GDM1 (cell line): ENCODE measurements at places on chromosomes 1 and 21.

- no peak for DNase-seq
These were observed 70.7 kb downstream of the VWA5B1 start for GRCh38 chr1:20361401-20361800.

- peak; percentile 66 for DNase-seq
These were observed 105.3 kb upstream of the SERBP1 start for GRCh38 chr1:67535474-67535873.

DNA sequence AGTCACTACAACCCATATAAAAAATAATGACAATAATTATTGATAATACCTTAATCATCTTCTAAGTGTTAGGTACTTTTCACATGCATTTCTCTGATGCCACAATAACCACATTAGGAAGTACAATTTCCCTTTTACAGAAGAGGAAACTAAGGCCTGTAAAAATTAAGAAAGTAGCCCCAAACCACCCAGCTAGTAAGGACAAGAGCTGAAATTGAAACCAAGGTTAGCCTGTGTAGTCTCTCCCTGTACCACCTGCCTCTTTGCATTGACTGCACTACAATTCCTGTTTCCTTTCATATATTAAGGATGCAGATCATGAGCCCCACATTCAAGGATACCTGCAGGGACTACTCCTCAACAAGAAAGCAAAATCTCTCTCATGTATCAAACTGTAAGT lies 288.8 kb downstream of the GPATCH2 start:
- no peak for DNase-seq

- DNase-seq, result no peak
These were observed 5.8 kb downstream of the WNT3A start for GRCh38 chr1:228012555-228012954.

DNA sequence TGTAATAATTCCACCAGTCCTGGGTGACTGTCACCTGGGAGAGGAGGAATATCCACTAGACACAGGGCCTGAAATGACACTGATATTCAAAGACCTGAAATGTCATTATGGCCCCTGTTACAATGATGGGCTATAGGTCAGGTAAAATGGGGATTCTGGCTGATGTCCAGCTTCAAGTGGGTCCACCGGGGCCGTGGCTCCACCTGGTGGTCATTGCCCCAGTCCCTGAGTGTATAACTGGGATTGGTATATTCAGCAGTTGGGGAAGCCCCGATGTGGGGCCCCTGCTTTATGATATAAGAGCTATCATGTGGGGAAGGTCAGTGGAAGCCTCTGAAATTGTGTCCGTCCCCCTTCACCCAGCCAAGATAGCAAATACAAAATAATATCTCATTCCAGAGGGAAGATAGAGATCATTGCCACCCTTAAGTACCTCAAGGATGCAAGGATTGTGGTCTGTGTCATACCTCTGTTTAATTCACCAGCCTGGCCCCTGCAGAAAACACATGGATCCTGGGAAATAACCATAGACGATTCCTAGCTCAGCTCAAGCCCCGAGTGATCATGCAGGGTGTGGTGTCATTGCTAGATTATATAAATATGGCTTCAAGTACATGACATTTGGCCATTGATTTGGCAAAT lies 19.4 kb downstream of the PLEKHO1 start:
- peak; percentile 26 for DNase-seq

GRCh38 chr1:177130451-177130945 lies 34.0 kb downstream of the ASTN1 start:
- DNase-seq, result no peak

- DNase-seq, result no peak
These were observed 7.1 kb downstream of the CHRNB2 start for GRCh38 chr1:154574716-154575115.

DNA sequence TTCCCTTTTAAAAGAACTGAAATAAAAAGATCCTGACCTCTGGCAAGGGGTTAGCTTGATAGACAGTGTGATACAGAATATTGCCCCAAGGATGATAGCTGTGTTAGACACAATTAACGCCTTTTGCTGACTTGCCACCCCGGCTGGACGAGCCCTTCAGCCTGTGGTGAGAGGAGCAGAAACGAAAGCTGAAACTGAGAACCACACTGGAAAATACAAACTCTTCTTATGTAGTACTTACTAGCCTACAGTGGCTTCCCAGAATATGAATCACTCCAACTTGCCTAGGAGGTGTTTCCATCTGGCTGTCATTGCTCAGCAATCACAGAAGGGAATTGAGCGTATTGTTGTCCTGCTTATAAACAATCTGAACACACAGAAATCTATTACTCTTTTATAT lies 22.9 kb downstream of the SAMSN1 start:
- DNase-seq, result peak; percentile 11

GRCh38 chr1:192350356-192350755 lies 33.6 kb downstream of the RGS21 start:
- no peak for DNase-seq

- peak; percentile 59 for DNase-seq
These were observed 660 bp downstream of the CD1C start for GRCh38 chr1:158290321-158290844.

DNA sequence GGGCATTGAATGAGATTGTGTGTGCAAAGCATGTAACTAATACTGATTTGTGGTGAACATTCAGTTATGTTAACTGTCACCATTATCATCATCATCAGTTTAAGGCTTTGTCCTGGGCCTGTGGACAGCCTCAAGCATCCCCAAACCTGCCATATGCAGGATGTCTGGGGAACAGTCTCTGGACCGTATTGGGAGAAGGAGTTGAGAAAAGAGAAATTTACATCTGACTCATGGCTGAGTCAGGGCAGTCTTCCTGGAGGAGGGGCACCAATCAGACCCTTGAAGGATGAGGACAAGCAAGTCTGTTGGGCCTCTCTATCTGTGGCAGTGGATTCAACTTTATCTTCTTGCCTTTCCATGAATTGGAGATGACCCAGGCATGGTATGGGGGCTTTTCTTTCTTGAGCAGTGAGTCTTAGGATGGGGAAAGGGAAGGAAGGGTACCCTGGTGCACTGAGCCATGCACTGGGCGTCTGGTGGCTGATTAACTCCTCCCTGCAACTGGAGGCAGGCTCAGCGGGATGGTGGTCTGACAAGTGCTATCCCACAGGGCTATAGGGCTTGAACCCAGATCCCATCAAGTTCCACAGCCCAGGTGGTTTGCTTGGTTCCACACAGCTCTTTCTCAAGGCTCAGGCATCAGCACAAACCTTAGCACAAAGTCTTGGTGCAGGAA lies 2.9 kb downstream of the PADI3 start:
- no peak for DNase-seq

DNA sequence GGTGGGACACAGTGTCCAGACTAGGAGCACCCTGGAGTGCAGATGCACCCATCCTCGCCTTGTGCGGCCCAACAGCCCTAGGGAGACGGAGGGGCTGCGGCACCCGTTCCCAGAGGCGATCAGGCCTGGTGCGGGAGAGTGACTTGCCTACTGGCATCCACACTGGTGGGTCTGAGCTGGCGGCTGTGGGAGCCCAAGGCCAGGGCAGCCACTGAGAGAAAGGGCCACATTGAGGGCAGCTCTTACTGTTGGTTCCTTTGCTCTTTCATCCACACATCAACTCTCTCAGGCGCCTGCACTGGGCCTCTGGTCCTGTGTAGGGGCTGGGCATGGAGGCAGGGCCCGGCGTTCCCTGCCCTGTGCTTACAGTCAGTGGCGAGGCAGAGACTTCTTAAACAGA lies 8.6 kb downstream of the PODN start:
- DNase-seq, result no peak

DNA sequence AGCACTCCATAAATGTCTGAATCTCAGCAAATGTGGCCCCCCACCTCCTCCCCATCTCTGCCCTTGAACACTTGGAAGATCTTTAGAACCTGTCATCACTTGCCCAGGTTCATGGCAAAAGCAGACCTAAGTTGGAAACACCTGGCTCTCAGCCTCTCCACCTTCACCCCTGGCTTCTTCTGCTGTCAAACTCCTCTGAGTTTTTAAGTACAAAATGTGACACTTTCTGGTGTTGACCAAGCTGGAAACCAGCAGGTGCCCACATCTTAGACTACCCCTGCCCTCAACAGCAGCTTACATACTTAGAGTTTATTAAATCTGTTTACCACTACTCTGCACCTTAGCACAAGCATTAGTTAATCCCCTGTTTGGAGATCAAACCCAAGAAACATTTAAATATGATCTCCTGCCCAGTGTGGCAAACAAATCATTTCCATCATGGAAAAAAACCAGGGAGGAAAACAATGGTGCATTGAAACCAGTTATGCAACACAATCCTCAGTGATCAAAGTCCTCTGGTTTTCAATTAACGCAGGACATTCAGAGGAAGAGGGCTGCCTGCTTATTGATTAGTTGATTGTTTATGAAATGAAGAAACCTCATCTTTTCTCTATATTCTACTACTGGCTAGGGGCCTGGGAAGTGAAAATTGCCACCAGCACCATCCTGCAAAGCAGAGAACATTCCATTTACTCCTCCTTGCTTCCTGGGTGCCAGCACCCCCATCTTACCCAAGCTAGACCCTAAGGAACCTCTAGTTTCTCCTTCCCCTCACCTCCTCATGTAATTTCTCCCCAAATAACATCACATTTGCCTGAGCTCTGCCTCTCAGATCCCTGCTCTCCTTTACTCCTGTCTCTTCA lies 139.4 kb upstream of the RAB4A start:
- DNase-seq, result no peak

DNA sequence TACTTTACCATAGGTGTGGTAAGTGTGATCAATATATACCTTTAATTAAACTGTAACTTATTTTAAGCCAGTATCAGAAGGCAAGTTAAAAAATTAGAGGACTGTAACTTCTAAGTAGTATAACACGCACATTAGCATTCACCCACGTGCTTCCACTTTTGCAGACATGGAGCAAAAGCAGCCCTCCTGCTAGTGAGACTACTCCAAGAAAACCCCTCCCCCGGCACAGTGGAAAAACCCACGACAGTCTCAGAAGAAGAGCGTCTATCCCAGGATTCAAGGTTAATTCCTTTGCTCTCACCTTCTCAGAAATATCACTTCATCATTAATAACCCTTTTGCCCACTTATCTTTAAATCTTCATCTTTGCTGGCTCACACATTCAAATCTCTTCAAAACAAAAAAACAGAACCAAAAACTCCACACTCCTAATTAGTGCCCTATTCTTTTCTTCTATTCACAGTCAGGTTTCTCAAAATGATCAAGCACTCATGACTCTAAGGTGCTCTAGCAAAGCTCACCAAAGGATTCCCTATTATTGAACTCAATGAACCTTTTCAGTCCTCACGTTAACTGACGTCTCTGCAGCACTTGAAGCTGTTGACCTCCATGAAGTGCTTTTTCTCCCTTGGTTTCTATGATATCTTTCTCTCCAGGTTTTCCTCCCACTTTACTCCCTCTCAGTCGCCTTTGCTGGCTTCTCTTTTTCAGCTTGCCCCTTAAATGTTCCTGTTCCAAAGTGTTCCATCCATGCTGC lies 213.5 kb downstream of the SMYD3 start:
- no peak for DNase-seq

GRCh38 chr1:200384818-200385390 lies 24.9 kb downstream of the ZNF281 start:
- DNase-seq, result no peak

DNA sequence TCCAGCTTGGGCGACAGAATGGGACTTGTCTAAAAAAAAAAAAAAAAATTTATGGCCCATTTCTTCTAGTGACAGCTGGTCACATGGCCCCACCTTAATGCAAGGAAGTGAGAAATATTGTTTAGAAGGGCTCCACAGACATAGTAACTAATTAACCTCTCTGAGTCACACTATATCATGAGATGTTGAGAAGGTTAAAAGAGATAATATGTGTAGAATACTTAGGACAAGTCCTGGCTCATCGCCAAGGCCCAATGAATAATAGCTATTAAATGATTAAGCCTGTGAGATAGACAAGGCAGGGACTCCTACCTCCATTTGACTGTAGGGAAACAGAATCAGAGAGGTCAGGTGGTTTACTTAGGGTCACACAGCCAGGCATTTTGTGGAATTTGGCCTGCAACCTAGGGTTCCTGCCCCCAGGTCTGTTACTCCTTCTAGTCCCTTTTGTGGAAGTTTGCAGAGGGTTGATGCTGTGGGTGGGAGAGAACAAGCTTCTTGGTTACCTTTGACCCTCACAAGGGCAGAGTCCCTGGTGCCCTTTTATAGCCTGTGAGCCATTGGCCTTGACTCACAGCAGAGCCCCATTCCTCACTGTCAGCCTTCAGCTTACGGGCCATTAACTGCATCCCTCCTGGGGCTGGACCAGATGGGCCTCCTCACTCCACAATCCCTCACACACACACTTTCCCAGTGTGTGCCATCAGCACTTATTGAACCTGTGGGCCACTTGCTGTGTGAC lies 48.5 kb downstream of the OPRD1 start:
- DNase-seq, result no peak

- DNase-seq, result no peak
These were observed 39.1 kb downstream of the AKNAD1 start for GRCh38 chr1:108817811-108818210.

GRCh38 chr1:207920444-207921021 lies 9.6 kb upstream of the CD34 start:
- DNase-seq, result no peak

DNA sequence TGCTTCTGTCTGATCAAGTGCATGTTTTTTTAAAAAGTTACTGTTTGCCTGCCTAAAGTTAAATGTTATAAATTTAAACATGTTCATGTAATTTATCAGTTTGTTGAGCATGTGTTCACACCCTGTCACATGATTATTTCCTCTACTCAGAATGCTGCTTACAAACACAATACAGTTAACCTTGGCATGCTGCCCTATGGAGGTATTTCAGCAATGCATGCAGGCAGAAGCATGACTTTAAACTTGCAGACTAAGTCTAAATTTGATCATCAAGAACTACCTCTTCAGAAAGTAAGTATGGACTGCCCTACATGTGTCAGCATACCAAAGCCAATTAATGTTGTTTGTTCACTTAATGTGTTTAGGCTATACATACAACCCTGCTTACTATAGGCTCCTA lies 161.6 kb downstream of the LRRC40 start:
- no peak for DNase-seq

DNA sequence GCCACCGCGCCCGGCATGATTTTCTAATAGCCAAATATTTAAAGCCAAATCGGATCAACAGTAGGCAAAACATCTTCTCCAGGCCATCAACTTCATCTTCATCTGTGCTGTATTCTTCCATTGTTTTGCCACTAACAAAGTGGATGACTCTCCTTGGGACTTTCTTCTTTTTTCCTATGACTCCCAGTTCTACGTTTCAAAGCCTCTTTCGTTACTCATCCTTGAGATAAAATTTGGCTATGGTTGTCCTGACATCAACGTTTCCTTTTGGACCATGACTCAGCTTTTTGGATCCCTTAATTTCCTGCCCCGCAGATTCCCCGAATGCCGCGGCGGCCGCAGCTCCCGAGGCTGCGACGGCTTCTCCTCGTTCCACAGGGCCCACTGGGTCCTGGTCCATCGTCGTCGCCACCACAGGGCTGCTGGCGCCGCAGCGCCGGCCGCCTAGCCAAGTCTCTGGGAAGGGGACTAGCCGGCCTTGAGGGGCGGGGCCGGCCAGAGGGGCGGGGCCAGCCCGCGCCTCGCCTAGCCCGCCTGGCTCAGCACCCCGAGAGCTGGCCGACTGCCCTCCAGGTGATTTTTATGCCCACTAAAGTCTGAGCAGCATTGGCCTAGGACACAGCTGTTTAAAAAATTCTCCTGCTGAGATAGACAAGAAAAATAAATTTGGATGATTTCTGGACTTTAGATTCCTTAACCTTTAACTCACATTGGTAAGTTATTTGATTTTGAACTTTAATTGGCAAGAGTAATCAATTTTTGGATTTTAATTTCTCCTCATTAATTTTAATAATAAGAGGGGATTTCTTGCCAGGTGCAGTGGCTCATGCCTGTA lies 93.9 kb downstream of the ADCY10 start:
- DNase-seq, result no peak

- DNase-seq, result no peak
These were observed 22.4 kb downstream of the SMYD2 start for GRCh38 chr1:214303141-214303930.

GRCh38 chr21:38269576-38269936 lies 12.8 kb downstream of the KCNJ15 start:
- DNase-seq, result no peak
